ENCODE measurements at places on chromosomes 13 and 19. TPM values are rescaled to one million over a fixed set of nuclear protein-coding genes. Genes with fewer than 3 reads are reported as not detected.

CAPN12 gene
- 8.2 TPM for total RNA-seq

DNA sequence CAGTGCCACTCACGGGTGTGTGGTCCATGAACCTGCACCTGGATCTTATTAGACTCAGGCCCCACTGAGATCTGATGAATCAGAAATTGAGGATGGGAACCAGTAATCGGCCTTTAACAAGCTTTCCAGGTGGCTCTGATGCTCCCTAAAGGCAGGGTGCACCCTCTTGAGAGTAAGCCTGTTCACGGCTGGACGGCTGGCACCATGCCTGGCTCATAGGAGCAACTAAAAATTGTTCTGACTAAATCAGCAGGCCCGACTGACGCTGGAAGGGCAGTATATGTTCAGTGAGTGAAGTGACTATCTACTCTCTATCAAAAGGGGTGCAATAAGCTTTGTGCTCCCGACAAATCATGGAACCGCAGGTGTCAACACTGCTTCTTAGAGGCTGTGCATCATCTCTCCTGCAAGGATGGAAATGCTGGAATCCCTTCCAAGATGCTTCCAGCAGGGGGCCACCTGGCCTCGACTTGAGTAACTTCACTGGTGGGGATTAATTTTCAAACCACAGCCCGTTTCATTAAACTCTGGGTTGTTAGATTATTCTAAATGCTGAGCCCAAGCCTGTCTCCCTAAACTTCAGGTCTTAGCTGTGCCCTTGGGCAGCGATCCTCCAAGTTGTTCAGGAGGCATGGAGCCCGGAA, 28.4 kb downstream of the TMTC4 start:
- no peaks in the 10 kb centered on the region for H3K27me3 ChIP-seq
- H3K4me3 ChIP-seq: no peak overlapping the region
- H3K27ac ChIP-seq: no peak overlapping the region
- H3K36me3 ChIP-seq: peaks cover 48% of the 10 kb centered on the region

RYR1 gene
- 1.3 TPM for total RNA-seq

DNA sequence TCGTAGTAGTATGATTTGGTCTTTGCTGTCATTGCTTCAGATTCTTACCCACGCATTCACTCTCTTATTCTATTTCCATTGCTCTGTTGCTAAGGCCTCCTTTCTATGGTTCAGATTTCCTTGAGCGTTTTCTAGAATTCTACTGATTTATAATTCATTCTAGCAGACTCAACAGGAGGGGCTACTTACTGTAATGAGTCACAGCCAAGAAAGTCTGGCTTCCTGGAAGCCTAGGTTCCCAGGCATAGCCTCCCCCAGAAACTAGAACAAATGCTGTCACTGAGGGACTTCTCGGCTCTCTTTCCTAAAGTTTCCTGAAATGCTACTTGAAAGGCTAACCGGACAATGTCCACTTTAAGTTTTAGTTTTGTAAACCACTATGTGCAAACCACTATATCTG, 47.7 kb upstream of the SPATA13 start:
- no peak overlapping the region for H3K4me3 ChIP-seq
- DNase-seq: no peak
- H3K36me3 ChIP-seq: no peaks in the 10 kb centered on the region
- H3K27ac ChIP-seq: no peak overlapping the region
- no peaks in the 10 kb centered on the region for H3K4me1 ChIP-seq
- H3K27me3 ChIP-seq: no peaks in the 10 kb centered on the region

LGI4 gene
- 1.6 TPM for total RNA-seq

DNA sequence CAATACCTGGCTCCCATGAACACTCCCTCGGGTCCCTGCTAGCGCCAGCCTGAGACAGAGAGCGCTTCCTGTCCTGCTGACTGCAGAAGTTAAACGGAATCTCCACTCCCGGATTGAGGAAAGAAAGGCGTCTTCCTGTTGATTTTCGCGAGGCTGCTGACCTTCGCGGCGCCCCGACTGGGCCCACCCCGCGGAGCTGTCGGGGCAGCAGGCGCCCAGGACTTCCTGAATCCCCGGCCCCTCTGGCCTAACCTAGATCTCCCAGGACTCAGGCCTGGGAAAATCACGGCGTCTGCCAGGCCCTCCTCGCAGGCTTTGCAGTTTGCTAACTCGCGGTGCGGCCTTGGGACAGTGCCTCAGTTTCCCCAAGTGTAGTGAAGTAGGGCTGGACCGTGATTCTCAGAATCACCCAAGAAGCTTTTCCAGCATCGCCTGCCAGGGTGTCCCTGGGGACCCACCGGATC, 108.8 kb downstream of the KCTD15 start:
- no peaks in the 10 kb centered on the region for H3K36me3 ChIP-seq
- DNase-seq: no peak
- peaks cover 11% of the 10 kb centered on the region for H3K4me1 ChIP-seq
- H3K27ac ChIP-seq: no peak overlapping the region
- peaks cover 67% of the 10 kb centered on the region for H3K27me3 ChIP-seq
- peak overlapping the region; percentile 78 for H3K4me3 ChIP-seq

- H3K27ac ChIP-seq: no peak overlapping the region
- no peaks in the 10 kb centered on the region for H3K4me1 ChIP-seq
- no peaks in the 10 kb centered on the region for H3K36me3 ChIP-seq
- no peak for DNase-seq
- no peak overlapping the region for H3K4me3 ChIP-seq
- peaks cover 2% of the 10 kb centered on the region for H3K27me3 ChIP-seq
Measured at GRCh38 chr13:36082806-36083205, 48.4 kb downstream of the DCLK1 start.
